Stimulated activated CD8-positive, alpha-beta memory T cell treated with anti-CD3 and anti-CD28 coated beads, Interleukin-4, amount 100 ng/mL, for 4 hours (primary cell): ENCODE measurements at places on chromosomes 7 and 10.
A peak's percentile ranks its signal among the peaks of the same experiment; 100 is the strongest.

GRCh38 chr10:118145256-118145655 is 98.5 kb upstream of the RAB11FIP2 start:
- no peak for DNase-seq

DNA sequence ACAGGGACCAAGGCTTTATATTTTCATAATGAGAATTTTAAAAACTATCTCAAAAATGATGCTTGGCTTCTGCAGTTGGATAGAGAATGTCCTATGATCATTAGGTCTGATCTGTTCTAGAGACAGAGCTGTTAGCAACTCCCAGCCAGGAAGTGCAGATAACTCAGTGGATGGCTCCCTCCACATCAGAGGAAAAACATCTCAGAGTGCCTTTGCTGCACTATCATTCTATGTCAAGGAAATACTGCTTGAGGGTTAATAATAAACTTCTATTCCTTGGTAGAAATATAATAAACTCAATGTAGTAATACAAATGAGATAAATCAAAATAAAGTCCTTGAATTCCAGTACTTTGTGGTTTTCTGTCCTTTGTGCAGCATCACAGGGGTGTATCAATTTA is 78.0 kb upstream of the BET1 start:
- no peak for DNase-seq

GRCh38 chr10:124436191-124436638 is 13.6 kb downstream of the NKX1-2 start:
- DNase-seq, result no peak

- no peak for DNase-seq
These were observed 16.2 kb upstream of the MTPAP start for GRCh38 chr10:30365278-30365677.

GRCh38 chr7:129750501-129750900 is 139.0 kb downstream of the NRF1 start:
- DNase-seq, result no peak

- DNase-seq, result no peak
These were observed 1.2 kb downstream of the CLDN3 start for GRCh38 chr7:73768641-73769480.

GRCh38 chr7:74525881-74526280 is 72.2 kb downstream of the GTF2IRD1 start:
- DNase-seq, result no peak

GRCh38 chr7:143013473-143013872 is 13.5 kb downstream of the OR9A2 start:
- DNase-seq, result no peak

- no peak for DNase-seq
These were observed 8.4 kb downstream of the ETV1 start for GRCh38 chr7:13981070-13981469.

DNA sequence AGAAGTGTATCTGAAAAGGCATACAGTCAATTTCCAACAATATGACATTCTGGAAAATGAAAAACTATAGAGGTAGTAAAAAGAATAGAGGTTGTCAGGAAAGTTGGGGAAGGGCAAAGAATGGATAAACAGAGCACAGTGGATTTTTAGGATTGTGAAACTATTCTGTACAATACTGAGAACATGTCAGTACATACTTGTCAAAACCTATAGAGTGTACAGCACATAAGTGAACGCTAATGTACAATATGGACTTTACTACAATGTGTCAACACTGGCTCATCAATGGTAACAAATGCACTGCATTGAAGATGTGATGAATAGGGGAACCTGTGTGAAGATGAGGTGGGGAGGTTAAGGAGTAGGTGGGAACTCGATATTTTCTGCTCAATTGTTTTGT is 483.0 kb upstream of the PFKP start:
- DNase-seq, result no peak

DNA sequence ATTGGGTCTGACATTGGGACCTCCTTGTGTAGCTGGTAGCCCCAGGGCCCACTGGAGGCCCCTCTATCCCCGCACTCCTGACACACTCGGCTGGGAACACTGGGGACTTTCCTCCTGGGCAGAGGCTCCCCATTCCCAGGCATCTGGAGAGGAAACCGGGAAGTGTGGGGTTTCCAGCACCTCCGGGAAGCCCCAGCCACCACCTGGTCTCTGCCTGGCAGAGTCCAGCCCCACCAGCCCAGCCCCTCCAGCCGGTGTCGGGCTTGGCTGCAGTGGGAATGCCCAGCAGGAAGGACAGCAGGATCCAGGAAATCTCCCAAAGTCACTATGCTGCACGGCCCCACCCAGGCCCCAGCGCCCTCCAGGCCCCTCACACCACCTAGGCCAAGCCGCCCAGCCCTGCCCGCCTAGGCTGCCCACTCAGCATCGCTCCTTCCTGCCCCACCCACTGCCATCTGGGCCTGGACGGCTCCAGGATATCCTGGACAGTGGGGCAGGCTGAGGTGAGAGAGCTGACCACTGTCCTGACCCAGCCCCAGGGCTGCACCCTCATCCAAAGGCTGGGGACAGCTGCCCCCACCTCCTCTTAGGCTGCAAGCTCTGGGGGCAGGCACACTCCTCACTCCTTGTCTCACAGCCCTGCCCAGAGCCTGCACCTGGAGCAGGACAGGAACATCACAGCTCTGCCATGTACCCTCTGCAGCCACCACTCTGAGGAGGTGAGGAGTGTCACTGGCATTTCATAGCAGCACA is 11.8 kb downstream of the RASGEF1A start:
- no peak for DNase-seq

GRCh38 chr10:77679217-77679616 is 41.6 kb upstream of the KCNMA1 start:
- no peak for DNase-seq

- DNase-seq, result no peak
These were observed 72.3 kb downstream of the TNS3 start for GRCh38 chr7:47509571-47509970.

DNA sequence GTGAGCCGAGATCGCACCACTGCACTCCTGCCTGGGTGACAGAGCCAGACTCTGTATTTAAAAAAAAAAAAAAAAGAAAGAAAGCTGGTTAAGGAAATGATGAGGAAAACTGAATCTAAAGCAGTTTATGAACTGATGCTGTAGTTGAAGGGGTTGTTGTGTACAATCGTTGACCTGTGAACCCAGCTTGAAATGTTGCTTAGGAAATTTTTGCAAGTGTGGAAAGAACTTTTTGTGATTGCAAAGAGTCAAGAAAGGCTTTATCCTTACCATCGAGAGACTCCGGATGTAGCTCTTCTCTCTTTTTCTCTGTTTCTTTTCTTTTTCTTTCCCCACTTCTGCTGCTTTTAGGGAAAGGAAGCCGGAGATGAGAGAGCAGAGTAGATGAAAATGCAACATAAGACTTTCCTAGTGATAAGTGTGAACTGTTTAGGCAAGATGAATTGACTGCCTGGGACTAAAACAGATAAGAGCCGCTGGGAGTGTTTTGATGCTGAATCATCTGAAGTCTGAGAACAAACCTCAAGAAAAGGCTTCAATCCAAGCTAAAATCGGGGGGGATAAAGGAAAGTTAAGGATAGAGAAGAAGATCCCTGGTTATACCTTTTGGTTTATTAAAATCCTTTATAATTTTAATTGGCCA is 69.0 kb downstream of the TAF3 start:
- no peak for DNase-seq

DNA sequence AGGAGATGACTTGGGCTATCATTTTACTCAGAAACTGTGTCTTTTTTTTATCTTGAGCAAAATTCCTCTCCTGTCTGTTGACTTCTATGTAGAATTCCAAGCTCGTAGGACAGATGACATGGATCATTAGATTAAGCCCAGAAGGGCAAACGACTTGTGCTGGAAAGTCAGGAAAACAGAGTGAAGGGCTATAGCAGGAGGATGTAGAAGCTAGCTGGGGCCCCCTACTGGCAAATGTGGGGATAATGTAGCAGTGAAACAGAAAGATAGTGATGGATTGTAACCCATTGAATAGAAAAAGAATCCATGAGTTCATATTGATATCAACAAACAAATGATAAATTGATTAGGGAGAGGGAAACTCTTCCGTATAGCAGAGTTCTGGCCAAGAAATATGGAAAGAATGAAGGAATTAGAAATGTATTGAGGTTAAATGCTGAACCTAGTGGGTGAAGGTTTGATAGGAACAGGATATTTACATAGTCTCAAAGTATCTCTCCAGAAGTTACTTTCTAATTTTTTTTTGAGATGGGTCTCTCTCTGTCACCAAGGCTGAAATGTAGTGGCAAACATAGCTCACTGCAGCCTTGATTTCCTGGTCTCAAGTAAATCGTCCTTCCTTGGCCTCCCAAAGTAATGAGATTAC is 103.6 kb downstream of the LYZL1 start:
- DNase-seq, result no peak

DNA sequence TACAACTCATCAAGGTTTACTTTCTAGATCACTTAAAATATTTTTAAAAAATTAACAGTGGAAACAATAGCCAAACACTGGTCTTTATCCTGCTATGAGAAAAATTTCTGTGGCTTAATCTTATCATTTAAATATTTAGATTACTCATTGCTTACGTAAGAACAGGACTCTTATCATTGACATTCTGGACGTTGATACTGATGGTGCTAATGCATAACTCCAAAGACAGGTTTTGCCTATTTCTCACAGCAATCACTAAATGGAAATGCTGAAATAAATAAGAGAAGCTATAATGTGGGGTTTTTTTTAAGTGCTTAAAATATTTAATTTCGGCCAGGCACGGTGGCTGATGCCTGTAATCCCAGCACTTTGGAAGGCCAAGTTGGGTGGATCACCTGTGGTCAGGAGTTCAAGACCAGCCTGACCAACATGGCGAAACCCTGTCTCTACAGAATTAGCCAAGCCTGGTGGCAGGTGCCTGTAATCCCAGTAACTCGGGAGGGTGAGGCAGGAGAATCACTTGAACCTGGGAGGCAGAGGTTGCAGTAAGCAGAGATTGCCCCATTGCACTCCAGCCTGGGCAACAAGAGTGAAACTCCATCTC is 195.0 kb downstream of the HGF start:
- DNase-seq, result no peak

DNA sequence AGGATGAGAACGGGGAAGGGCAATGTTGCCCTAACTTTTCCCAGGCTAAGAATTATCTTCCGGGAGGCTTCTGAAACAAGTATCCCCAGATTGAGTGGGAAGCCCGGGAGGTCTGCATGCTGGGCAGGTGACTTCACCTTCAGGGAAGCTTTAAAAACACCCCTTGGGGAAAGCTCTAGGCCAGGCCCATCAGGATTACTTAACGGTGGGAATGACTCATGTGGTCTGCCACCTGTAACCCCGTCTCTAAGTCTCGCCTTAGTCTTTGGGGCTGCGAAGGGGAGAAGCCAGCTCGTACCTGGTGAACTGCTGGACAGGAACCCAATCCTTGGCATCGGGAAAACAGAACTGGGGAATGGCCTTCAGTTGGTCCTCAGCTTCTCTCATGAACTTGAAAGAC is 80.1 kb upstream of the MKRN1 start:
- no peak for DNase-seq

GRCh38 chr10:79181698-79182521 is 113.1 kb downstream of the ZMIZ1 start:
- no peak for DNase-seq

DNA sequence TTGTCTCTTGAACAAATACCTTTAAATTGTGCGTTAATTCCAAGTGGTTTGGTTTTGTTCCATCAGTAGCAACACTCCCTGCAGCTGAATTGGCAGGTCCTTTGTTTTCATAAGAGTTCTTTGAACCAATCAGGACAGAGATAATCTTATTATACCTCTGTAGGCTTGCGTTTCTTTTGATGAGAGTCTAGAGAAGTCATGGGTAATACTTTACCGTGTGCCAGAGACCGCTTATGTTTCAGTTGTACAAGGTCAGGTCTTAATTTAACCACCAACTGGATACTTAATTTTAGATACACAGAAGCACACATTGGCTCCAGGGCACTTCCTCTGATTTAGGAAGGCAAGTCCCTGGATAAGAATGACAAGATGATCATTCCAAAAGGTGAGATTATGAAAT is at the start of gene ASB15:
Gene ASB15, plus strand, starts transcription at position 292 of the 400 bp plus-strand sequence. CDS start 12,682 bp downstream, outside the sequence.
- no peak for DNase-seq

DNA sequence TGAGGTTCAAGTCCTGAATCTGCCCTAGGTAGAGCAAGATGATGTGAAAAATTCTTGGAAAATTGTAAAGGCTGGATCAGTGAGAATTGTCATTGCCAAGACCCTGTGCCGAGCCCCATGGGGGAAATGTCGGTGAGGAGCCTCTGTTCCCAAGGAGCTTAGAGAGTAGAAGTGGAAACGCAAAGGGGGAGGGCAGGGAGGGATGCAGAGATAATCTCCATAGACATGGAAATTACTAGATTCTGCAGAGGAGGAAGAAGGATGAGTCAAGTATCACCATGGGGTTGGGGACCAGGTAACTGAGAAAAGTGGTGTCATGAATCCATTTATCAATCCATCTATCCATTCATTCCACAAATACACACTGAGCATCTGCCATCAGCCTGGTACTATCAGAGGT is 26.0 kb downstream of the DUSP5 start:
- no peak for DNase-seq

DNA sequence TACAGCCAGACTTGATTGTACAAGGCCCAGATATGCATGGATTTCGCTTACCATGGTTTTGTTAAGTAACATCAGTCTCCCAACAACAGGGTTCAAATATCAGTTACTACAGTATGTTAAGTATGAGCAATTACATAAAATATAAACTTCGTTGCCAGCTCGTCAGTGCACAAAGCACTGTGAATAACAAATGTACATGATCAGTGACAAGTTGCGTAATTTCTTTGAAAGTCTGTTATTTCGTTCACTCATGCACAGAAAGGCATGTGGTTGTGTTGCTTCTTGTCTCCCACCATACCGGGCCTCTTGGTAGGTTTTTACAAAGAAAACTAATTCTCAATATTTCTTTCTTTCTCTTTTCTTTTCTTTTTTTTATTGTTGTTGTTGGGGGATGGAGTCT is 12.5 kb upstream of the ZNF487 start:
- DNase-seq, result no peak

GRCh38 chr10:74888962-74889661 is 62.7 kb downstream of the KAT6B start:
- no peak for DNase-seq

- no peak for DNase-seq
These were observed 23.9 kb downstream of the HECTD2 start for GRCh38 chr10:91434041-91434440.

GRCh38 chr7:128405471-128406313 is 4.1 kb downstream of the IMPDH1 start:
- DNase-seq, result no peak

- DNase-seq, result no peak
These were observed 85.7 kb downstream of the MMRN2 start for GRCh38 chr10:86871563-86872183.

GRCh38 chr7:70856901-70857630 is 274.9 kb upstream of the GALNT17 start:
- peak; percentile 6 for DNase-seq

GRCh38 chr10:34697351-34698247 is 117.5 kb downstream of the PARD3 start:
- DNase-seq, result no peak

GRCh38 chr7:66257481-66257880 is 52.3 kb downstream of the TPST1 start:
- no peak for DNase-seq

- DNase-seq, result no peak
These were observed 102.2 kb upstream of the CCNY start for GRCh38 chr10:35234073-35234472.

DNA sequence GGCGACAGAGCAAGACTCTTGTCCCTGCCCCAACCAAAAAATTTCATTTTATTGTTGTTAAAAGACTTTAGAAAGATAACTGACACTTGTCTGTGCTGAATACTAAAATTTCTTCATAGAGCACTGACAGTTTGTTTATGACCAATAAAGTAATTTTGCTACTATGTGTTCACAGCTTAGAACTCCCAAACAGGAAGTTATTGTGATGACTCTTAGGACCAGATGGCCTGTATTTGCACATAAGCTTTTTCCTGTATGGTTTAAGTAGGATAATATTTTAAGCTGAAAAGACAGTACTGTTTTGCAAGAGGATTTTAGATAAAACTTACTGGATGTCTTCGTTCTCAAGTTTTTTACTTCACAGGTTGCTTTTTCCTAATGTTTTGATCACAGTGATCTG is 80.7 kb downstream of the MMRN2 start:
- DNase-seq, result no peak
